ENCODE measurements at places on chromosomes 11 and 22. TPM values are rescaled to one million over a fixed set of nuclear protein-coding genes. Genes with fewer than 3 reads are reported as not detected.

DNA sequence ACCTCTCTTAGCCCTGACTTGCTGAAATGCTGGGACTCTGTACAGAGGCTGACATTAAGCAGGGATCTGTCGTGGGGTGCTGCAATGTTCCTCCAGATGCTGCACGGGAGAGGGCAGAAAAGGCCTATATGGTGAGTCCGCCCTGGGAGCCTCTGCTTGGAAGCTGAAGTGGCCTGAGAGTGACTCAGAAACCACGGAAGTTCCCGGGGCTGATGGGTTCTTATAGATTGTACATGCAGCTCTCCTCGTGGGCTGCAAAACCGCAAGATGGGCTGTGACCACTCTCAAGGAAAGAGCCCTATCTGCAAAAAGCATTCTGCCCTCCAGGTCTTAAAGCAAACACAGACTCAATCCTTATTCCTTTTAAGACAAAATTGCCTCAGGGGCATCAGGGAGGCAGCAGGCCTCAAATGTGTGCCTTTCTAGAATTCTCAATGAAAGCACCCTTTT is 5.8 kb upstream of the SLC43A3 start:
- no peaks in the 10 kb centered on the region for H3K36me3 ChIP-seq
- peaks cover 6% of the 10 kb centered on the region for H3K4me1 ChIP-seq
- DNase-seq, result no peak
- H3K27me3 ChIP-seq, result no peaks in the 10 kb centered on the region

The ANKK1 gene
- polyA plus RNA-seq, result not detected

The TMPRSS5 gene
- not detected for polyA plus RNA-seq

DNA sequence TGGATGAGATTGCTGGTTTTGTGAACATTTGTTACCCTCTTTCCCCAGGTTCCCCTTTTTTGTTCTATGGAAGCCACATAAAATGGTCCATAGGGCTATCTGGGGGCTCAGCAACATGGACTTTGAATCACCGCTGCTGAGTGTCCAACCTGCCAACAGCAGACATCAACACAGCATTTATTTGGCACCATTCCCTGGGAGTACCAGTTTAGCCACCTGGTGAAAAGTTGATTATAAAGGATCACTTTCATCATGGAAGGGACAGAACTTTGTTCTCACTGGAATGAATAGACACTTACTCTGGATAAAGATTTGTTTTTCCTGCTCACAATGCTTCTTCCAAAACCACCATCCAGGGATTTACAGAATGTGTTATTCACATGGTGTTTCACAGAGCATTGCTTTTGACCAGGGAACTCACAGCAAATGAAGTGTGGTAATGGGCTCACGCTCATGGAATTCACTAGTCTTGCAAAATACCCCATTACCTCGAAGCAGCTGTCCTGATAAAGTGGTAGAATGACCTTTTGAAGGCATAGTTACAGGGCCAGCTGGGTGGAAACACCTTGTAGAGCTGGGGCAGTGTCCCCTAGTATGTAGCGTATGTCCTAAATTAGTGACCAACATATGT is 43.9 kb downstream of the ADM start:
- no peak overlapping the region for H3K4me3 ChIP-seq
- H3K36me3 ChIP-seq, result no peaks in the 10 kb centered on the region
- no peaks in the 10 kb centered on the region for H3K27me3 ChIP-seq
- no peak overlapping the region for H3K27ac ChIP-seq
- no peak for DNase-seq
- H3K4me1 ChIP-seq, result no peaks in the 10 kb centered on the region

DNA sequence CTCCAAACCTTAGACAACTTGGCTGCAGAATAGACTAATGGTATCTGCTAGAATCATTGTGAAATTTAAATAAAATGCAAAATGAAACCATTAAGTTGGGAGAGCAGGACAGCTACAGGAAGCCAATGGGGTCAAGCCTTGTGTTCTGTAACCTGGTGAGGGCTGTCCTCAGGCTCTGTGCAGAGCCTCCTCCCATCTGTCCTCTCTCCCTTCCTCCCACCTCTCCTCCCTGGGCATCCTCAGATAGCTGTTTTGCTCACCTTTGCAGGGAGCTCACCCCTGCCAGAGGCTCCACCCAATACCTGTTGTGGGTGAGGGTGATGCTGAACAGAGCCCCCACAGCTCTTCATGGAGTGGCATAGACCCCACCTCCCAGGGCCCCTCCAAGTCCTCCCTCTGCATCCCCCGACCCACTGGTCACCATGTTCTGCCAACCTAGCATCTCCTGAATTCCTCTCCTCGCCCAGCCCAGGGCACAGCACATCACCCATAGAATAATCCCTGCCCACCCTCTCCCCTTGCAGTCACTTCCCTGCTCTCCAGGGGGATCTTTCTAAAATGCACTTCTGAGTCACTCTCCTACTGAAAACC is 100.3 kb downstream of the PDE2A start:
- DNase-seq, result no peak
- H3K27me3 ChIP-seq, result peaks cover 32% of the 10 kb centered on the region
- H3K4me1 ChIP-seq, result peaks cover 4% of the 10 kb centered on the region
- H3K27ac ChIP-seq, result no peak overlapping the region
- no peaks in the 10 kb centered on the region for H3K36me3 ChIP-seq

The DSCAML1 gene
- not detected for polyA plus RNA-seq

The SNX32 gene
- 2.6 TPM for polyA plus RNA-seq
